Thoracic aorta (tissue), 2 donors: ENCODE measurements at places on chromosomes 6 and 20. TPM values are rescaled to one million over a fixed set of nuclear protein-coding genes. Genes with fewer than 3 reads are reported as not detected.

The MRPS18B gene
- total RNA-seq: 23.6 TPM

The HFE gene
- 10.1 TPM for total RNA-seq

The SDCBP2 gene
- 4.1 TPM for total RNA-seq

The PDE10A gene
- 20.8 TPM for total RNA-seq

The BEND6 gene
- 0.21 TPM for total RNA-seq

The LAMP5 gene
- total RNA-seq: not detected

The PRICKLE4 gene
- 3.1 TPM for total RNA-seq

The HSPA1L gene
- total RNA-seq: 1.1 TPM

The TNFRSF21 gene
- total RNA-seq: 15.3 TPM

The UBE2C gene
- total RNA-seq: not detected

The ECHDC1 gene
- 29.9 TPM for total RNA-seq

The AKAP12 gene
- total RNA-seq: 167 TPM

The DEF6 gene
- 7.6 TPM for total RNA-seq

The OR2B6 gene
- not detected for total RNA-seq

The TLDC2 gene
- not detected for total RNA-seq

The SLC22A2 gene
- total RNA-seq: not detected

The DST gene
- 489 TPM for total RNA-seq

The HAO1 gene
- total RNA-seq: not detected

The SLC22A7 gene
- not detected for total RNA-seq

The RIN2 gene
- 60.9 TPM for total RNA-seq

The OVOL2 gene
- 0.71 TPM for total RNA-seq
